Stimulated activated CD4-positive, alpha-beta T cell treated with anti-CD3 and anti-CD28 coated beads, Interleukin-12 subunit alpha, Interleukin-12 subunit beta, amount 100 ng/mL, for 48 hours (primary cell): ENCODE measurements at places on chromosomes 11 and 22.

- DNase-seq = no peak
These were observed 75.4 kb downstream of the AASDHPPT start for GRCh38 chr11:106152824-106153223.

GRCh38 chr22:26610996-26611395, 6.8 kb downstream of the CRYBB1 start:
- no peak for DNase-seq

- DNase-seq = no peak
These were observed 96.0 kb downstream of the ABTB2 start for GRCh38 chr11:34261820-34262219.

DNA sequence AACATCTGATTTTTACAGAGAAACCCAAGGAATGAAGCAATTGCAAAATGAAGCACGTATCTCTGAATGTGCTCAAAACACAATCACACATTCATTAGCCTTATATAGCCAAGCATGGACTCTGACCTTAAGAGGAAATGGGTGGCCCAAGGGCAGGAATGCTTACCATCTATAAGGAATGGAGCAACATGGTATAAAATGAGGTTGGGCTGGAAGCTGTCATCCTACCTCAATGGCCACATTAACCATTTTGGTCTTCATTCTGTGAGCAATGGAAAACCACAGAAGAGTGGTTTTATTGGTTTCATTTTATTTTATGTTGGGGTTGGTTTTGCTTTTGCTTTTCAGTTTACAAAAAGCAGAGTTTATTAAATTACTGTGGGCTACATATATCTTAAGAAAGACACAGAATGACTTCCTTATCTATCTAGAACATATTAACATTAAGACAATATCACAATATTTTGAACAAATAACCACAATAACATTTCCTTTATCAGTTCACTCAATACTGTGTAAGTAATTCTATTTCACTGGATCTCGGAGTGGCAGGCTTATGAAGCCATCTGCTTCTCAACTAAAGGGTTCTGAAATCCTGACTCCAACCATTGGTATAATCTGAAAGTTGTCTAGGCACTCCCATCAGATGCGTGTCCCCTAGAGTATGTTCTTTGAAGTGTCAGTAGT, 10.8 kb upstream of the MS4A13 start:
- DNase-seq = no peak

DNA sequence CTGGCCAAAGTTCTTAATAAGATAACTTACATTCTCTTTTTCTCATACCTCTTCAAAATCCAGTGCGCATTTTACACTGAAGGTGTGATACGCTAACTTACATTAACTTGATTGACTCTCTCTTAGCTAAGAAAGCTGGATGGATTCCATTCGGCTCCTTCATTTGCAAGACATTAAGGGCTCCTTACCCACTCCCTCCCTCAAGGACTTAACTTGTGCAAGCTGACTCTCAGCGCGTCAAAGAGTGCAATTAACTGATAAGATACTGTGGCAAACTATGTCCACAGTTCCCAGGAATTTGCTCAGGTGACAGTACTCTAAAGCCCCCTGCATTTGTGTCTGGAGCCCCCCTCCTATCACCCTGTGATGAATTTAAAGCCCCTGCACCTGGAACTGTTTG, 6.4 kb upstream of the RFPL1 start:
- DNase-seq = no peak

- no peak for DNase-seq
These were observed 588.5 kb upstream of the ARHGAP42 start for GRCh38 chr11:100098560-100098959.

DNA sequence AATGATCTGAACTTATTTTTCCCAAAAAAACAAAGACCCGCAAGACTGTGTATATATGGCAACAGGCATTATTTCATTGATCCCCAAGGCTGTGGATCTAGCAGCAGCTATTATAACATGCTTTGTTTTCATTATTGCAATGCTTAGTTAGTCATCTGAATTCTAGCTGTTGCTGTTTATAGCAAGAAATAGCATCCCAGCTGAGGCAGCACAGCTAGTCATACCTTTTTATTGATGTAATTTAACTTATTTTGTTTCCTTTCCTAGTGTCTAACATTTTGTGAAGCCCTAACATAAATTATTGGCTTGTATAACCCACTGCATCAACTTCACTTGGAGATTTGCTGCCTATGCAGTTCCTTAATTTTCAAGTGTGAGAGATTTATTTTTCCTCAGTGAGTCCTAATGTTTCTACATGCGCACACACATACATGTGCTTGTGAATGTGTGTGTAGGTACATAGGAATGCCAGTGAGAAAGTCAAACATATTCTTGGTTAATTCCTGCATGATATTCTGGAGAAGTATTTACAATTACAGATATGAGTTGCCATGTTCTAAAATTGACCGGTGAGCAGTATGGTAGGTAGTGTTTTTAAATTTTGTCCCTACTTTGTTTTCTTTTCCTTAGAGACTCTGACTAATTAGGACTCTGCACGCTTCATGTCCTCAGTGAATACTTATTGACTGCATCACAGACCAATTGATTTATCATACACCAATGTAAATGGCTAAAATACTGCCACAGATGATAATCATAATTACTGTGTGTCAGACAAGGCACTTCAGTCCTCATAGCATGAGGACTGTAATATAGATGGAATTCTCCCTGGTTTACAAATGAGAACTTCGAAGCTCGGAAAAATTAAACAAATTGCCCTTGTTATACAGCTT, 119.3 kb downstream of the WNT11 start:
- no peak for DNase-seq
